ENCODE measurements at places on chromosomes 7 and 10. TPM values are rescaled to one million over a fixed set of nuclear protein-coding genes. Genes with fewer than 3 reads are reported as not detected.

The BICC1 gene
- total RNA-seq: 23.5 TPM

The CNPY1 gene
- total RNA-seq: not detected

The FGF8 gene
- total RNA-seq: not detected

The ZP3 gene
- 15.6 TPM for total RNA-seq

The AMPH gene
- total RNA-seq: 0.12 TPM

The ADCY1 gene
- 2.6 TPM for total RNA-seq

The NPSR1 gene
- not detected for total RNA-seq

The ASNS gene
- total RNA-seq: 58.8 TPM

The CYP2E1 gene
- 0.11 TPM for total RNA-seq

The IMPDH1 gene
- total RNA-seq: 160 TPM

The ADGRA1 gene
- total RNA-seq: 0.42 TPM

The HMX2 gene
- total RNA-seq: not detected

The FAM180A gene
- 0.05 TPM for total RNA-seq

The VWDE gene
- 0.74 TPM for total RNA-seq

The TUBB8 gene
- total RNA-seq: 0.15 TPM

The PRPS1L1 gene
- not detected for total RNA-seq

The GIMAP2 gene
- total RNA-seq: not detected

The LHFPL3 gene
- not detected for total RNA-seq

The MYOF gene
- 278 TPM for total RNA-seq

The BAIAP2L1 gene
- total RNA-seq: 44.4 TPM

The SLC26A3 gene
- total RNA-seq: not detected

The ZNF775 gene
- total RNA-seq: 3.7 TPM

The SFTPA1 gene
- not detected for total RNA-seq

The ADAM12 gene
- total RNA-seq: 4.9 TPM

The OR2AE1 gene
- not detected for total RNA-seq

The DMBT1 gene
- 0.24 TPM for total RNA-seq

The ATOH7 gene
- total RNA-seq: 0.21 TPM

The CDK13 gene
- total RNA-seq: 24.0 TPM

The CFAP46 gene
- total RNA-seq: 1.8 TPM

The DGKI gene
- 0.43 TPM for total RNA-seq

The KCNMA1 gene
- 38.0 TPM for total RNA-seq

The TMEM270 gene
- 0.21 TPM for total RNA-seq

The PCGF5 gene
- 51.2 TPM for total RNA-seq

The SPAM1 gene
- not detected for total RNA-seq

The PLAU gene
- total RNA-seq: 87.2 TPM

The HABP2 gene
- total RNA-seq: 0.14 TPM

The CASD1 gene
- 9.6 TPM for total RNA-seq

The VKORC1L1 gene
- 30.2 TPM for total RNA-seq

The EPHA1 gene
- total RNA-seq: not detected

The CDC14C gene
- not detected for total RNA-seq

The BTBD16 gene
- total RNA-seq: 0.43 TPM

The GDF10 gene
- 0.13 TPM for total RNA-seq

The CFAP58 gene
- 0.27 TPM for total RNA-seq

The PTPRE gene
- total RNA-seq: 4.4 TPM

The PGAM1 gene
- total RNA-seq: 553 TPM

The EGFR gene
- total RNA-seq: 94.9 TPM

The SAP25 gene
- 0.66 TPM for total RNA-seq

The SMO gene
- 13.8 TPM for total RNA-seq

The STK32C gene
- total RNA-seq: 41.8 TPM

The HOXA3 gene
- 6.2 TPM for total RNA-seq

The ALOX5 gene
- 0.40 TPM for total RNA-seq
